ENCODE measurements at places on chromosomes 2 and 18. TPM values are rescaled to one million over a fixed set of nuclear protein-coding genes. Genes with fewer than 3 reads are reported as not detected.

SPATA3 gene
- not detected for total RNA-seq

XDH gene
- total RNA-seq: 1.6 TPM

CD302 gene
- total RNA-seq: 0.68 TPM

TSPYL6 gene
- total RNA-seq: not detected

TEX44 gene
- total RNA-seq: not detected

BOLL gene
- total RNA-seq: not detected

RESP18 gene
- not detected for total RNA-seq

MAPK4 gene
- total RNA-seq: 1.9 TPM

FSIP2 gene
- 1.8 TPM for total RNA-seq

IL36RN gene
- not detected for total RNA-seq

AFF3 gene
- total RNA-seq: 0.22 TPM

COL3A1 gene
- total RNA-seq: not detected

SLC5A7 gene
- total RNA-seq: not detected
